ENCODE measurements at places on chromosomes 6 and 20.

GRCh38 chr6:43492673-43493072 lies 15.3 kb downstream of the TJAP1 start:
- DNase-seq: no peak

DNA sequence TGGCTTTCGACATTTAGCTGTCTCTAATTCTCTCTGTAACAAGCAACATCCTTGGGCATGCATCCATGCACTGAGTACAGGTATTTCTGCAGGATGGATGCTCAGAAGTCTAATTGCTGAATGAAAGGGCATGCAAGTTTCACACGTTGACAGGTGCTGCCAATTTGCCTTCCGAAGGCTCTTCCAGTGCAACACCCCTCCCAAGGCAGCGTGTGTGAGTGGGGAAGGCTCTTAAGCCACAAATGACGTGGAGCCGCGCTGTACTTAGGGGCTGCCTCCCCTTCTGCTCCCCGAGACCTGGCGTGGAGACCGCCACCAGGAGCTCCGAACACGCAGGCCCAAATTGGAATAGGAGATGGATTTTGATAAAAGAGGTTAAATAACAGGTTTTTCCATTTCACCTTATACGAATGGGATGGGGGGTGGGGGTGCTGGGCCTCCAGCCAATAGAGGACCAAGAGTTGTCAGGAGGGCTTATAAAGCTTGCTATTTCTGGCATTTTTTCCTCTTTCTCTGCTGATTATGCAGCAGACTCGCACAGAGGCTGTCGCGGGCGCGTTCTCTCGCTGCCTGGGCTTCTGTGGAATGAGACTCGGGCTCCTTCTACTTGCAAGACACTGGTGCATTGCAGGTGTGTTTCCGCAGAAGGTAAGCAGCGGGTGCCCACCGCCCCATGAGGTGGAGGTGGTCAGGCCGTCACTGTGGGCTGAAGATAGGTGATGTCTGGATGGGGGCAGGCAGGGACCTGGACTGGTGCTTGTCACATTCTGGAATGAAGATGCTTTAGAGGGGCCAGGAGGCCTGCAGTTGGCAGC lies 30.9 kb downstream of the TOX2 start:
- DNase-seq: no peak

- no peak for DNase-seq
Measured at GRCh38 chr6:16257999-16258708, 19.8 kb downstream of the GMPR start.

DNA sequence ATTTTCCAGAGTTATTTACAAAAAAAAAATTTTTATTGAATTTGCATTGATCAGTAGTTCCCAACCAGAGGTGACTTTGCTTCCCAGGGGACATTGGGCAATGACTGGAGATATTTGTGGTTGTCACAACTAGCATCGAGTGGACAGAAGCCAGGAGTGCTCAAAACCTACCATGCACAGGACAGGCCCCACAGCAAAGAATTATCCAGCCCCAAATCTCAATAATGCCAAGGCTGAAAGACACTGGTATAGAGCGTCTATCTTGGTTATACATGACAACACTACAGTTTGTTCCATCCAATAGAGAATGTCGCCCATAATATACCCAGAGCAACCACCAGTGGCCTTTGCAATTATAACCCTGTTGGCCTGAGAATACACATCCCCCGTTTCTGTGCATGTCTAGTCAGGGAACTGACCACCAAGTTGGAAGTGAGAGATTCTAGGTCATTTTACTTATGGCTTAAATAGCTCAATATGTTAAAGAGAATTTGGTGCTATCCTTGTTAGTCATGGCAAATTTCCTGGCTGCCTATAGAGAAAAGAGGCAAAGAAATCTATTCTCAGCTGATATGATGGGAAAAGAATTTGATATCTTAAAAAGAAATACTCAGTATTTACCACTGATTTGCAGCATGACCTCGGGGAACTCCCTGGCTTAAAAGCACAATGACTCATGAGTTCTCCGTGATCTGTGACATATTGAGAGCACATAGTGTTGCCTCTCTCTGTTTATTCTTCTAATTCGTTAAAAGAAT lies 76.0 kb upstream of the ADTRP start:
- DNase-seq: no peak

- DNase-seq: no peak
Measured at GRCh38 chr6:49513153-49513989, 13.6 kb downstream of the GLYATL3 start.

- DNase-seq: no peak
Measured at GRCh38 chr6:10190042-10190441, 224.8 kb downstream of the TFAP2A start.

Measured in stimulated activated naive CD4-positive, alpha-beta T cell treated with Interleukin-2 at 50 U/mL for 16 hours (primary cell).